ENCODE measurements at places on chromosomes 16 and 17.

GRCh38 chr16:30557707-30557956 lies 542 bp downstream of the ZNF764 start:
- no peak for DNase-seq

DNA sequence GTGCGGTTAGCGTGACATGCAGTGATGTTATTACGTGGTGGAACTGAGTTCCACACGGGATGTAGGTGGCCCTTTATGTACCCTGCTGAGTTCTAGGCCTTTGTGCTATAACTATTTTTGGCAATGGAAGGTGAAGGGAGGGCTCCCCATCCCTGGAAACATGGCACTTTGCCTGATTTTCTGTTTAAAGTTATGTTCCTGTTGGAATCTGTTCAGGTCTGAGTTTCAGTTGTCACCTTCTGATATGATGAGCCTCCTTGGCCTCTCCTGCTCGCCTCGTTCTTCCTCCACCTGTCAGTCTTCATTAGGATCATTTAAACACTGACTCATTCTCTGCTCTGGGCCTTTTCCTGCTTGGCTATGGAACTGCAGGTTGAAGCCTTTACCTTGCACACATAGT lies 200.6 kb downstream of the FTO start:
- DNase-seq: no peak

- no peak for DNase-seq
Observed at GRCh38 chr16:62548095-62548494, 511.9 kb upstream of the CDH8 start.

- DNase-seq: no peak
Observed at GRCh38 chr17:56929362-56929969, 15.6 kb upstream of the TRIM25 start.

DNA sequence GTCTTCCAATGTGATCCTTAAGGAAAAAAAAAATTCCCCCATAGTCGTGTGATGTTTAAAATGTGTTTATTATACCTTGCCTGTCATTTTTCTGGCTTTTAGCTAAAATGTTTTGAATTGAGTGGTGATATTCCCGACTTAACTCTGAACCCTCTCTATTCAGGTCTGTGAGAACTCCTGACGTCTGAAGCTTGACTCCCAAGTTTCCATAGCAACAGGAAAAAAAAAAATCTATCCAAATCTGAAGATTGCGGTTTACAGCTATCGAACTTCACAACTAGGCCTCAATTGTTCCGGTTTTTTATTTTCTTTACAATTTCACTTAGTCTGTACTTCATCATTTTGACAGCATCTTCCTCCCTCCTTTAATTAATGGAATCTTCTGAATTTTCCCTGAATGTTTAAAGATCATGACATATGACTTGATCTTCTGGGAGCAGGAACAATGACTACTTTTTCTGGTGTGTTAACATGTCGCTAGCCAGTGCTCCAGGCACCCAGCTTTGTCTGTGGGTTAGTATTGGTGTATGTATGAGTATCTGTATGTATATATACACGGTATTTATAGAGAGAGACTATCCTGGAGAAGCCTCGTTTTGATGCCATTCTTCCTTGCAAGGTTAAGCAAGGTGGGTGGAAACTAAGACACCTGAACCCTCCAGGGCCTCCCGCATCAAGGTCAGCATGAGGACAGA lies 12.8 kb upstream of the HSBP1 start:
- no peak for DNase-seq

GRCh38 chr16:19979638-19980037 lies 94.1 kb downstream of the GPR139 start:
- no peak for DNase-seq

GRCh38 chr16:89115216-89115861 lies 21.7 kb downstream of the ACSF3 start:
- DNase-seq: peak; percentile 87

DNA sequence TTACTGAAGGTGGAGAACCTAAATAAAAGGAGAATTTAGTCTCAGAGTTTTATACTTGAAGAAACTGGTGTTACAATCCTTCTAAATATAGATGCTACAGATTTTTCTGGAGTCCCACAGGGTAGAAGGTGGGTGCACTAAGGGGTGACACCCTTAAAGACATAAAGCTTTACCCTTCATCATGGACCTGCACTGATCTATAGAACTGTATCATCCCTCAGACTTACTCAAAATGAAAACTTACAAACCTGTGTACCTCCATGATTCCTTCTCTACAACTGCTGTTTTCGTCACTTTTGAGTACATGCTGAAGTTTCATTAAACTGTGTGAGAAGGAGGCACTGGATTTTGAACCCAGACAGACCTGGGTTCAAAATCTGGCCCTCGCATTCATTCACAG lies 169.5 kb upstream of the NOG start:
- DNase-seq: no peak

DNA sequence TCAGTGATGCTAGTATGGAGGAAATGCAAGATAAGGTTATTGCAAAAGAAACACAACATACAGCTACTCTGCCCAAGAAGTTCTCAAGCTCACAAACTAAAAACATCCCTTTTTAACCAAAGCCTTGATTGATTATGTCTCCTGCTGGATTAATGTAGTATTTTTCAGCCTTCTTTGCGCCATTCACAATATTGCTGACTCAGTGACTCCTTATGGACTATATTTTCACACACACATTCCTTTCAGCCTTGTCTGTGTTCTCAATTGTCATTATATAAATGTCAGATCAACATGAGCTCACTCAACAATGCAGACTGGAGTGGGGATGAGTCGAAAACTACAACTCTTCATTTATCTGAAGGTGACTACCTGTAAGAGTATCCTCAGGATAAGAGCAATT lies 579.3 kb upstream of the CDH8 start:
- DNase-seq: no peak

DNA sequence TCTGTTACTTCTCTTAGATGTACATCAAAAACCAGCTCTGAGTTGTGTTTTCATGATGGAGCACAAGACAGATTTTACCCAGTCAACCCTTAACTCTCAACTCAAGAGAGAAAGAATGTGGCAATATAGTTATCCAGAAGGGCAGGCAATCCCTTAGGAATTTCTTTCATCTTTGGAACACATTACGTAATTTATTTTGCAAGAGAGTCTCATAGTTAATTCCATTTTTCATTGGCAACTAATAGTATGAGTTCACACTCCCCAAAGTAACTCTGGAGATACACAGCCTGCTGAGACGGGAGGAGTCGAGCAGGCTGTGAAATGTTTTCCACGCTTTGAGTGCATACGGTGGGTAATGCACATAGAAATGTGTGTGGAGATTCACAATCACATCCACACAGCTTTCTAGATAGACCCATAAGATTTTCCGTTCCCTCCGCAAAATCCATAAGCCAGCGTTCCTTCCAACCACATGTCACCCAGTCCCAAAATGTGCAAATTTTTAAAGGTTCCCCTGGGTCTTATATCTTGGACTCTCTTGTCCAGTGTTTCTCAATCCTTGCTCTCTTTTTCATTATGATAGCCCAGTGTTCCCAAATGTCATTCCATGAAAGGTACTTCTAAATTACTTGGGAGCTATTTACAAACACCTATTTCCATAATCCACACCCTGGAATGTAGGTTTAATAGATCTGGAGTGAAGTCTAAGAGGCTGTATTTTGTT lies 8.4 kb upstream of the CDRT4 start:
- DNase-seq: no peak

DNA sequence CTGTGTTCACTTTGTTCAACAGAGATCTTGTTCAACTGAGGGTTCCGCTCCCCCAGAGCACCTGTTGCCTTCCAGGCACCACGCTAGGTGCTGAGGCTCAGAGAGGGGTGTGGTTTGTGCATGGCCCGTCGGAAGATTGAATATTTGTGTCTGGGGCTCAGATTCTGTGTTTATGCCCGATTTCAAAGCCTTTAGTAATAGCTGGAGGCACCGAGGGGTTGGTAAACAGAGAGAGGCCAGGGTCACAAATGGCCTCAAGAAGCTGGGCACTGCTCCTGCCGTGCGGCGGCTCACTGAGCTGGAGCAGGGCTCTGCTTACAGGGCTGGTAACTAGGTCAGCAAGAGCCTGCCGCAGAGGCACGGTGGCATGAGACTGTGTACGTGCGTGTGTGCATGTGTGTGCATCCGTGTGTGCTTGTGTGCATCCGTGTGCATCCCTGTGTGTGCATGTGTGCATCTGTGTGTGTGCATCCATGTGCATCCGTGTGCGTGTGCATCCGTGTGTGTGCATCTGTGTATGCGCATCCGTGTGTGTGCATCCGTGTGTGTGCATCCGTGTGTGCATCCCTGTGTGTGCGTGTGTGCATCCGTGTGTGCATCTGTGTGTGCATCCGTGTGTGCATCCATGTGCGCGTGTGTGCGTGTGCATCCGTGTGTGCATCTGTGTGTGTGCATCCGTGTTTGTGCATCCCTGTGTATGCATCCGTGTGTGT lies 5.4 kb downstream of the ITGAE start:
- peak; percentile 61 for DNase-seq

GRCh38 chr17:72795941-72796340 lies 296.5 kb downstream of the SLC39A11 start:
- DNase-seq: no peak

GRCh38 chr17:41763327-41763726 lies 23.2 kb downstream of the JUP start:
- no peak for DNase-seq

- no peak for DNase-seq
Observed at GRCh38 chr16:369866-370436, 387 bp downstream of the MRPL28 start.

GRCh38 chr17:78736526-78737079 lies 45.5 kb downstream of the CYTH1 start:
- no peak for DNase-seq

- no peak for DNase-seq
Observed at GRCh38 chr16:64410306-64410705, 711.6 kb downstream of the CDH11 start.

- no peak for DNase-seq
Observed at GRCh38 chr17:28018439-28019070, 23.9 kb upstream of the NLK start.

DNA sequence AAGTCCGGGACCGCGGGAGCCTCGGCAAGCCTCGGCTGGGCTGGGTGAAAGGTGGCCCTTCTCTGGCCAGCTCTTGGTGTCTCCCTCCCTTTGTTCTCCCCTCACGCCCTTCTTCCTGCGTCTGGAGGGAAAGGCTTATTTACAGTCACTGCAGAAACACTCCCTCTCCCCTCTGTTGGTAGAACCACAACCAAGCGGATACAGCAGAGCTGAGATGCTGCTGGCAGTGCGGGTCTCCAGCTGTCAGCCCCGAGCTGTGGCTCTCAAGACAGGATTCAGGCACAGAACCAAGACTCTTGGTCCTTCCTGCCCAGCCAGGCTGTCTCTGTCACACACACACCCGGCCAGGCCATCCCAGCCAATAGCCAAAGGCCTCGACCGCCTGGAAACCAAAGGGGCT lies 133.3 kb downstream of the ENGASE start:
- no peak for DNase-seq

DNA sequence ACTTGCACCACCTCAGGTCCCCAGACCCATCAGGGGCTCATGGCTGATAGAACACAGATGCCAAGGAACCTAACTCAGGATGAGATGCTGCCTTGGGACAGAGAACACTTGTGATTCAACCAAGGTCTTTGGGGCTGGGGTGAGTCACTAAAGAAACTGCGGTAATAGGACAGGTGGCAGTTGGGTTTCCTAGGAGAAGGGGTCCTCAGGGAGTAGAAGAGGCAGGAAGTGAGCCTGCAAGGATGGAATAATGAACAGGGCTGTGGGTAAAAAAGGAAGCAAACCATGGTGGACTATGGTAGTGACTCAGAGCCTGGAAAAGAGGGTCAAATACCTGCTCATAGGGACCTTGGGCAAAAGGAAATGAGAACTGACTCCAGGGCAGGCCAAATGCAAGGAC lies 6.5 kb upstream of the PNPO start:
- no peak for DNase-seq

- no peak for DNase-seq
Observed at GRCh38 chr16:19861811-19862327, 22.8 kb downstream of the GPRC5B start.

DNA sequence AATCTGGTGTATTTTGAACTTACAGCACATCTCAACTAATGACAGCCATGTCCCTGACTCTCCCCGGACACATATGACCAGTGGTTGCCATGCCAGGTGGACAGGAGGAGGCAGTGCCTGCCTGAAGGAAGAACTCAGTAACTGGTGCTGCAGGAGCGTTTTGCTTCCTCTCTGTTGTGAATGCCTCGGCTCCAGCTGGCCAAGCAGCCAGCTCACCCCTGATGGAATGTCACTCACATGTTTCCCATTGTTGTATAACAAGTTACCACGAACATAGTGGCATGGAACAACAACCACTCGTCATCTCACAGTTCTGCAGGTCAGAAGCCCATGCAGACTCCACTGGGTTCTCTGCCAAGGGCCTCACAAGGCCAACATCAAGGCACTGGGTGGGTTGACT lies 20.1 kb upstream of the IRF8 start:
- DNase-seq: no peak

- no peak for DNase-seq
Observed at GRCh38 chr16:80680839-80681238, 123.6 kb downstream of the CDYL2 start.

All from activated CD8-positive, alpha-beta memory T cell treated with anti-CD3 and anti-CD28 coated beads, Interleukin-2, amount 50 U/mL, for 48 hours (primary cell).